ENCODE measurements at places on chromosomes 4 and X. TPM values are rescaled to one million over a fixed set of nuclear protein-coding genes. Genes with fewer than 3 reads are reported as not detected.

The NBDY gene
- 26.9 TPM for total RNA-seq

The AGA gene
- total RNA-seq, result 7.6 TPM

The CXCL6 gene
- 0.92 TPM for total RNA-seq

The MTMR8 gene
- 1.5 TPM for total RNA-seq

The P2RY4 gene
- total RNA-seq, result not detected

The TRIM61 gene
- total RNA-seq, result 4.2 TPM

GRCh38 chr4:154946113-154946512 lies 165.0 kb downstream of the RBM46 start:
- no peak for DNase-seq

GRCh38 chrX:47235691-47236103 lies 2.9 kb downstream of the USP11 start:
- no peak for DNase-seq

GRCh38 chrX:50114113-50114512 lies 86.7 kb downstream of the AKAP4 start:
- DNase-seq, result no peak

DNA sequence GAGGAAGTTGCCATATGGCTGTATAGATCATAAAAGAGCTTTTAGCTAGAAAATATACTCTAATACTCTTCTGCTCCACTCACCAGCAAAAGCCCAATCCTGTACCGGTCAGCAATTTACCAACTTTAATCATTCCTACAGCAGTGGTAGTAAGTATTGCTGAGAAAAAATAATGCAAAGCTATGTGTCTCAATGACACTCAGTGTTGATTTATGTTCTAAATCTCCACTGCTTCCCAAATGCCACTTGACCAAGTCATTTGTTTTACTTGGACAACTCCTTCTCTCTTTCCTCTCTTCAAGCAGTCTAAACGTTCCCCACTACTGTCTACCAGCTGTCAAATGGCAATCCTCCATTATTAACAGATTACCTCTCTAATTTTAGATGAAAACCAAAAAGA lies 201.8 kb upstream of the GK2 start:
- no peak for DNase-seq

DNA sequence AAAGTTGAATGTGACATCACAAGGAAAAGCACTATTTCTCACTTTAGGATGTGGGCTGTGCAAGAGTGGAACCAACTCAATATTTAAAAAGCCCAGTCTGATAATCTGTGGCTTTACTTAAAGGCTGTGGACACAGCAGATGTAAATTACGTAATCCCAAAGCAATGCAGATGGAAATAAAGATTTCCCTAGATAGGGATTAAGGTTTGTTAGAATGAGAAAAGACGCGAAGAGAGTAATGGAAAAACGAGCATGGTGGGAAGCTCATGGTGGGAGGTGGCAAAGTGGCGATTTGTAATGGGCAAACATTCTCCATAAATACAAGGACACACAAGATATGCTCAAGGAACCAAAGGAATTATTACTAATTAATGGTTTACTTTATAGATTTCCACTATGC lies 985.5 kb downstream of the FSTL5 start:
- no peak for DNase-seq

- DNase-seq, result no peak
Observed at GRCh38 chr4:153490985-153491483, 24.9 kb downstream of the TMEM131L start.

GRCh38 chr4:145762719-145763118 lies 82.8 kb downstream of the C4orf51 start:
- no peak for DNase-seq

DNA sequence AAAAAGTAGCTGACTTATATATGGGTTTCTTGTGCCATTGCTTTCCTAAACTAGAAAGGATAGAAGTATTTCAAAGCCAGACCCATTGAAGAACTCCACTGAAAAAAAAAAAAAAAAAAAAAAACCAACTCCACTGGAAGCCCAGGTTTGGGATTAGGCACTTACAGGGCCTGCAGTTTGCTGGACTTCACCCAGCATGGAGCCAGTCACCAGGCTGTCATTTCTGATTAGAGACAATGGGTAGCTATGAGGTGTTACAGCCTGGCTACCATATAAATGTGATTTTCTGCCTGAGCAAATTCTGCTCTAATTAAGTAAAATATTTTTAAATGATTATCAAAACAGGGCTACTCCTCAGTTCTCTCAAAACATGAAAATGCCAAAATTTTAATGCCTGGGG lies 49.5 kb downstream of the HS6ST2 start:
- DNase-seq, result no peak

- DNase-seq, result no peak
Observed at GRCh38 chr4:139171876-139172691, 4.9 kb downstream of the ELF2 start.

GRCh38 chrX:68698942-68699341 lies 51.5 kb downstream of the STARD8 start:
- no peak for DNase-seq

GRCh38 chr4:76283900-76284299 lies 22.6 kb upstream of the STBD1 start:
- DNase-seq, result no peak
